ENCODE measurements at places on chromosomes 7 and 10.

- DNase-seq: no peak
These were observed 85.7 kb downstream of the RALA start for GRCh38 chr7:39709029-39709428.

GRCh38 chr10:129459762-129460539, 7.1 kb upstream of the MGMT start:
- DNase-seq: peak; percentile 8

DNA sequence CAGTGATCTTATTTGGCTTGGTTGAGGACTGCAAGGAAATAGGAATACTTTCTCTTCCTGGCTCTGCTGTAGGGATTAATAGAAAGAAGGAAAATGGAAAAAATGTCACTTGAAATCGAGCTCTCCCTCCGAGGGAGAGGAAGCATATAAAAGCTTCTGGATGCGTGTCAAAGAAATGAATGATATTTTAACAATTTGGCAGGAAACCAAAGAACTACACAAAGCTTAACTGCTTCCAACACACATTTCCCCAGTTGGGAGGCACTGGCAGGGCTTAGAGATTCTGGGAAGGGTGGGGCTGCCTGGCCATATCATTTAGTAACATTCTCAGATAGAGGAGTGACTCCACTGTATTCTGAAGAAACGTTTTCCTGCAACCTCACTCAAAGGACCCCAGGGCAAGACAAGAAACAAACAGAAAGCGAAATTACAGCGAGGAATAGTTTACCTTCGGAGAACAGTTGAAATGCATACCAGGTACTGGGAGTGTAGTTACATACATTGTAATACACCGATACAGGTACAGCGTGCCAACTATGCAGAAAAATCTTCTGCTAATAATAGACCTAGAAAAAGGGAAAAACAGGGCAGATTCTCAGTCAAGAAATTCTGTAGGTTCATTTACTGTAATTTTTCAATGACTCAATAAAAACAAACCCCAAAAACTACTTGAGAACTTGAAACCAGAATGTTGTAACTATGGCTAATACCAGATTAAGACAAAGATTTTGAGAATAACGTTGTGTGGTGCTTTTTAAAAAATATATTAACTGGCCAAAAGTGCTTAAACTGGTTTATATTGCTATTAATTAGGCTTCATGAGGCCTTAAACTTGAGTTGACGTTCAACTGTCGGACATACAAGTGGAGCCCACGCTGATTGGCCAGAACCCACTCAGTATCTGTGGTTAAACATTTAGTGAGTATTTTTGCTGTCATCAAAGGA, 75.7 kb upstream of the ASAH2 start:
- DNase-seq: peak; percentile 80

GRCh38 chr10:48251152-48251524, 23.4 kb downstream of the FRMPD2 start:
- DNase-seq: peak; percentile 21

- DNase-seq: no peak
These were observed 5.8 kb downstream of the DBNL start for GRCh38 chr7:44050121-44050914.

DNA sequence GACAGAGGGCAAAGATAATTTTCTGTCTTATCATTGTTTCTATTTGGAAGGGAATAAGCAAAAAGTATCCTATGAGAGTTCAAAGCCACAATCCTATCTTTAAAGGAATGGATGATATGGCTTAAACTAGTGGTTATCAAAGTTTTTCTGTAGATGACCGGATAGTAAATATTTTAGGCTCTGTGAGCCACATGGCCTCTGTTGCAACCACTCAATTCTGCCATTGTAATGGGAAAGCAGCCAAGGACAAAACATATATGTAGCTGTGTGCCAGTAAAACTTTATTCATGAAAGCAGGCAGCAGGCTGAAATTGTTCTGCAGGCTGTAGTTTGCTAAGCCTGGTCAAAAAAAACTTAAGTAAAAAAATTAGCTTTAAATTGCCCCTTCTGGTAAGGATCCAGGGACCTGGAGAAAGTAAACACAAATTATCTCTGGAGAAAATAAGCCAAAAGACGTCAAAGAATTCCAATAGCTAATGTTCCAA, 73.3 kb downstream of the THSD7A start:
- no peak for DNase-seq

GRCh38 chr10:12712293-12712983, 289.1 kb downstream of the CCDC3 start:
- no peak for DNase-seq

GRCh38 chr7:12647364-12648219, 39.8 kb upstream of the ARL4A start:
- peak; percentile 79 for DNase-seq

DNA sequence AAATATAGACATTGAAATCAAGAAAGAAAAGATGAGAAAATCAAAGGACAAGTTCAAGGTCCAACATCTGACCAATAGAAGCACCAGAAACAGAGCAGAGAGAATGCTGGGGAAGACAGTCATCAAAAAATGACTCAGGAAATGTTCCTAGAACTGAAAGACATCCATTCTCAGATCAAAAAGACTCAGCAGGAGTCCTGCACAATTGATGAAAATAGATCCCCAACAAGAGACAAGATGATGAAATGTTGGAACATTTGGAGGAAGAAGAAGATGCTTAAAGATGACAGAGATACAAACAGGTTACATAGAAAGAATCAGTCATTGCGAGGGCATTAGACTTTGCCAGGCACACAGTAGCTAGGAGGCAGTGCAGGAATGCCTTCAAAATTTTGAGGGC, 30.0 kb upstream of the EIF5AL1 start:
- DNase-seq: no peak

DNA sequence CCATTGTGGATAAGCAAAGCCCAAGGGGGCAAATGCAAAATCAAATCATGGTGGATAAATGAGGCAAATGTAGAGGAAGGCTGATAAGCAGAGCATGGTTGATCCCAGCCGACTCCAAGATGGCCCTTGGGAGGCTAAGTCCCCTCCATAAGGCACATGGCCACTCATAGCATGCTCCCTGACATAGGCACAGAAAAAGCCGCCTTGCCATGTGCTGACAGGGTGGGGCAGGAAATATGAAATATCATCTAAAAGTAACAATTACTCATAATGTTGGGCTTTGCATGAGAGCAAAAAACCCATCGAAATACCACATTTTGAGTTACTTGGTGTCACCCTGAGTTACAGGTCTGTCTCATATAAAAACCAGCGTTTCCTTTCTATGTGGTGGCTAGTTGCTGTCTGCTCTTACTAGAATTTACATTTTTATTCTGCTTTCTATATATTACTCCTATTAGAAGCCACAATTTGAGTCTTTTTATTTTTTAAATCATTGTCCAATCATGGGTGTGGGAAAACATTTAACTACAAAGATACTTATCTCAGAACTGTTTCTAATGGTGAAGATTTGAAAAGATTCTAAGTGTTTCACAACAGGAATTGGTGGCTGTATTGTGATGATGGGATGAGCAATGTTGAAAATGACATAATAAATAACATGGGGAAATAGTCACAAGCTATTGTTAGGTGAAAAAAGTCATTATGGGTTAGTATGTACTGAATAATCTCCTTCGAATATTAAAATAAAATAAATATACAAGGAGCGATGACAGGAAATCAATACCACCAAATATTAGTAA, 102.7 kb downstream of the CUBN start:
- DNase-seq: peak; percentile 66

- no peak for DNase-seq
These were observed 294.7 kb upstream of the AOAH start for GRCh38 chr7:37018954-37019353.

DNA sequence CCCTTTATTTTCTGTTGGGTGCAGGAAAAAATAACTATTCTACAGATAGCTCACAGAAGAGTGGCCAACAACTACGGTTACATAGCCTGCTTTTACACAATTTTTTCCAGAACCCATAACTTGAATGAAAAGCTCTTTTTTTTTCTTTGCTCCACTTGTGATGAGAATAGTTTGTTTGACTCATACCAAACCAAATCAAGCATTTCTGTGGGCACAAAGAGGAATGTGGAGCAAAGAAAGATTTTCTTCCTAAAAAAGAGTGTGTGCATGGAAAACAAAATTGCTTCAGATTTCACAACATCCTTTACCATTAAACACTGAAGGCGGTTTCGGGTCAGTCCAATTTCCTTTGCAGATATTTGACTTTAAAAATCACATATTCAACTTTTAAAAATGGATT, 54.8 kb upstream of the RAB11FIP2 start:
- DNase-seq: no peak

DNA sequence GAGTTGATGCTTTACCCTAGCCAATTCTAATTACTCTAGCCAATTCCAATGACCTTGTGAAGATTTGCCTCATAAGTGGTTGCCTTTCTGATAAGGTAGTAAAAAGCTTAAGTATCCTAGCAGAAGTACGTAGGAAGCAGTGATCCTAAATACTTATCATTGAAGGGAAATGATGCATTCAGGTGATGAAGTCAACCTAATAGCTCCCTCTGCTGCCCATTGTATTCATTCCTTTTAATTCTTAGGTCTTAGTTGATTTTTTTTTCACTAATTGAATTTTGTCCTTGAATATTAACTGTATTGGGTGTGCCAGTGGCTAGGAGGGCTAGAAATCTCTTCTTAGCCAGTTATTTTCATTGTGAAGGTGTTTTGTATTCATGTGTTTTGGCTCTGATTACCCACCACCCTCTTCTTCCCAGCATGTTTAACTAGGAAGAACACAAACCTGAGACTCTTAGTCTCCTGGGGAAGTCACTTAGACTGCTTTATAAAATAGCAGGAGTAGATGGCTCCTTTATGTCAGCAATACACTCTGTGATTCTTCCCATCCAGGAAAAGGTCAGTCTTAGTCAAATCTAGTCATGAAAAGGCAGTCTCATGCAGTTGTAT, 46.3 kb downstream of the PLEKHA8 start:
- DNase-seq: peak; percentile 74

GRCh38 chr7:130803127-130803526, 69.1 kb upstream of the KLF14 start:
- no peak for DNase-seq

- peak; percentile 7 for DNase-seq
These were observed 62.0 kb downstream of the BBS9 start for GRCh38 chr7:33191340-33191739.

DNA sequence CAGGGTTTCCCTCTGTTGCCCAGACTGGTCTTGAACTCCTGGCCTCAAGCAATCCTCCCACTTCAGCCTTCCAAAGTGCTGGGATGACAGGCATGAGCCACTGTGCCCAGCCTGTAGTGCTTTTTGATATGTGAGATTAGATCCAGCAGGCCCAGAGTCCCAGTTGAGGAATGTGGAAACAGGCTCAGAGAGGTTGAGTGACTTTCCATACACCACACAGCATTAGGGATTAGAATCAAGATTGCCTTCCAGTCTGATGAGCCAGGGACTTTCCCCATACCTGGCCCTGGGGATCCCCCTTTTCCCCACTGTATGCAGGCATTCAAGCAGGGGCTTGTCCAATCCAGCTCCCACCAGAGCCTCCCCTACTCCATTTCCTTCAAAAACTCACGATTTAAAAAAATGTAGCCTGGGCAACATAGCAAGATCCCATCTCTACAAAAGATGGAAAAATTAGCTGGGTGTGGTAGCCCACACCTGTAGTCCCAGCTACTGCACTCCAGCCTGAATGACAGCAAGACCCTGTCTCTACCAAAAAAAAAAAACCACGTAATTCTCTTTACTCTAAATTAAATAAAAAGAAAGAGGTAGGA, 75.0 kb upstream of the GTF2I start:
- DNase-seq: no peak

GRCh38 chr10:22379059-22379458, 33.8 kb downstream of the SPAG6 start:
- no peak for DNase-seq

GRCh38 chr7:99137411-99138180, 6.3 kb downstream of the SMURF1 start:
- peak; percentile 69 for DNase-seq
